ENCODE measurements at places on chromosomes 4 and X. TPM values are rescaled to one million over a fixed set of nuclear protein-coding genes. Genes with fewer than 3 reads are reported as not detected.

GRCh38 chr4:40721730-40722171 is 28.0 kb upstream of the NSUN7 start:
- peaks cover 23% of the 10 kb centered on the region for H3K4me1 ChIP-seq
- no peak overlapping the region for H3K4me3 ChIP-seq
- DNase-seq = no peak
- no peaks in the 10 kb centered on the region for H3K36me3 ChIP-seq
- H3K27ac ChIP-seq = no peak overlapping the region
- no peaks in the 10 kb centered on the region for H3K27me3 ChIP-seq

Gene TENM3
- total RNA-seq = 94.7 TPM

Gene SPATA4
- not detected for total RNA-seq

GRCh38 chrX:47245156-47245555 is 12.3 kb downstream of the USP11 start:
- H3K27me3 ChIP-seq = no peaks in the 10 kb centered on the region
- H3K4me1 ChIP-seq = no peaks in the 10 kb centered on the region
- DNase-seq = no peak
- no peaks in the 10 kb centered on the region for H3K36me3 ChIP-seq
- no peak overlapping the region for H3K4me3 ChIP-seq

Gene FGB
- total RNA-seq = 29.4 TPM

Gene WAS
- 0.43 TPM for total RNA-seq

Gene PDGFRA
- total RNA-seq = 122 TPM

DNA sequence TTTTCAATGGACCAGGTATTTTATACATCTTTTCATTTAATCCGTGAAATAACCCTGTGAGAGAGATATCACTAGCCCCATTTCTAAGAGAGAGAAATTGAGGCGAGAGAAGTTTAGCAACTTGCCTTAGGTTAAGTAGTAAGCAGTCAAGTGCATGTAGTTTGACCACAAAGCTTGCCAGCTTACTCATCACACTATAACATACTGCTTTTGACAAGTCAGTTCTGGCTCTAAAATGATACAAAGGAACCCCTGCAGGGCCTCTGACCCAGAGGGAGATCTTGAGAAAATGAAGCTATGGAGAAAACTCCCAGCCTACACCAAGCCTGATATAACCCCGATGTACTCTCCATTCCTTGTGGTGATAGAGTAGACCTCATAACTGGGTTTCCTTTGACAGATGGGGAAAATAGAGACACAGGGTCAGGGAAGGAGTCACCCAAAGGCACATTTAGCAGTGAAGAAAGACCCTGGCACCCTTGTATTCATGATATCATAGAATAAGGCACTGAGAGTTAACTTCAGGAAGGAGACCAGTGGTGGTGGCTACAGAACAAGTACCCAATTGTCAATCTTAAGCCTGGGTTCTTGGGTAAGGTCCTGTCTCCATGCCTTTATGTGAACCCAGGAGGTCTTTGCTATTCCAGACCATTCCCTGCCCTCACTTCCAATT is 60.2 kb upstream of the MSN start:
- no peaks in the 10 kb centered on the region for H3K36me3 ChIP-seq
- DNase-seq = no peak
- H3K4me1 ChIP-seq = no peaks in the 10 kb centered on the region
- H3K27me3 ChIP-seq = no peaks in the 10 kb centered on the region

DNA sequence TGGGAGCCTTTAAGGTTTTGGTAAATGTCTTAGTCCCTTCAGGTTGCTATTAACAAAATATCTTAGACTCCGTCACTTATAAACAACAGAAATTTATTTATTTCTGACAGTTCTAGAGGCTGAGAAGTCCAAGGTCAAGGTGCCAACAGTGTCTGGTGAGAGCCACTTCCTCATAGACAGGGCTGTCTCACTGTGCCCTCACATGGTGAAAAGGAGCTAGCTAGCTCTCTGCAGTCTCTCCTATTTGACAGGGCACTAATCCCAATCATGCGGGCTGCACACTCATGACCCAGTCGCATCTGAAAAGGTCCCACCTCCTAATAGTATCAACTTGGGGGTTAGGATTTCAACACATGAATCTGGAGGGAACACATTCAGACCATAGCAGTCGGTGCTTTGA is 63.4 kb upstream of the KLF3 start:
- H3K4me3 ChIP-seq = no peak overlapping the region
- H3K4me1 ChIP-seq = no peaks in the 10 kb centered on the region
- no peaks in the 10 kb centered on the region for H3K36me3 ChIP-seq
- no peaks in the 10 kb centered on the region for H3K27me3 ChIP-seq

- H3K27me3 ChIP-seq = no peaks in the 10 kb centered on the region
- H3K27ac ChIP-seq = no peak overlapping the region
- no peaks in the 10 kb centered on the region for H3K36me3 ChIP-seq
- H3K4me1 ChIP-seq = no peaks in the 10 kb centered on the region
These were observed 9.2 kb upstream of the CYTL1 start for GRCh38 chr4:5028480-5028879.

- no peaks in the 10 kb centered on the region for H3K27me3 ChIP-seq
- no peak for DNase-seq
- H3K36me3 ChIP-seq = no peaks in the 10 kb centered on the region
- no peak overlapping the region for H3K4me3 ChIP-seq
- H3K27ac ChIP-seq = no peak overlapping the region
- peaks cover 11% of the 10 kb centered on the region for H3K4me1 ChIP-seq
These were observed 49.2 kb upstream of the HDAC8 start for GRCh38 chrX:72621625-72622485.

DNA sequence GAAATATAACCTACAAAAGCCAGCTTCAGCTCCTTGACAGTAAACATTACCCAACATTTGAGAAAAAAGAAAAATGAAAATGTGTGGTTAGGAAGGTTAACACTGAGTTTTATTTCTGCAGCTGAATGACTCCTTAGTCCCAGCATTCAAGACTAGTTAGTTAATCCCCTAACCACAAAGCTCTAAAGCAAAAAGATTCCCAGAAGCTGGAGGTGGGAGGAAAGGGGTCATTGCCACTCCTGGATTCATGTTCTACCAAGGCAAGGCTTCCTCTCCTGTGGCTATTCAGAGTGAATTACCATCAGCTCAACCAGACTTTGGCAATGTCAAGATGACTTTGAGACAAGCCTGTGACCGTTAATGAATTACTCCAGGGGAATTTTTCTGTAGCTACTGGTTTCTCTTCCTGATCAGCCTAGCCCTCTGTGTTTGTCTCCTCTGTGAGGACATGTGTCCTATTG is 63.6 kb downstream of the HADH start:
- no peak overlapping the region for H3K27ac ChIP-seq
- no peak overlapping the region for H3K4me3 ChIP-seq
- no peaks in the 10 kb centered on the region for H3K36me3 ChIP-seq
- H3K27me3 ChIP-seq = no peaks in the 10 kb centered on the region
- peaks cover 17% of the 10 kb centered on the region for H3K4me1 ChIP-seq
- DNase-seq = no peak

DNA sequence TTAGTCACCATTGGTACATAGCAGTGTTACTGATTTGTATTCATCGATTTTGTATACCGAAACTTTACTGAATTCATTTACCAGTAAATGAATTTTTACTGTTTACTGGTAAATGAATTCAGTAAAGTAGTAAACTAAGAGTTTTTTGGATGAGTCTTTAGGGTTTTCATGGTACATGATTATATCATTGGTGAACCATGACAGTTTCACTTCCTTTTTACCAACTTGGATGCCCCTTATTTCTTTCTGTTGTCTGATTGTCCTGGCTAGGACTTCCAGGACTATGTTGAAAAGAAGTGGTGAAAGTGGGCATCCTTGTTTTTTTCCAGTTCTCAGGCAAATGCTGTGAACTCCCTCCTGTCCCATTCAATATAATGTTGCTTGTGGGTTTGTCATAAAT is 494.9 kb downstream of the GALNTL6 start:
- H3K4me3 ChIP-seq = no peak overlapping the region
- no peak overlapping the region for H3K27ac ChIP-seq
- H3K36me3 ChIP-seq = no peaks in the 10 kb centered on the region
- H3K4me1 ChIP-seq = no peaks in the 10 kb centered on the region

GRCh38 chr4:108094131-108094530 is 74.6 kb downstream of the LEF1 start:
- no peaks in the 10 kb centered on the region for H3K27me3 ChIP-seq
- no peak overlapping the region for H3K4me3 ChIP-seq
- H3K27ac ChIP-seq = no peak overlapping the region
- no peaks in the 10 kb centered on the region for H3K36me3 ChIP-seq

DNA sequence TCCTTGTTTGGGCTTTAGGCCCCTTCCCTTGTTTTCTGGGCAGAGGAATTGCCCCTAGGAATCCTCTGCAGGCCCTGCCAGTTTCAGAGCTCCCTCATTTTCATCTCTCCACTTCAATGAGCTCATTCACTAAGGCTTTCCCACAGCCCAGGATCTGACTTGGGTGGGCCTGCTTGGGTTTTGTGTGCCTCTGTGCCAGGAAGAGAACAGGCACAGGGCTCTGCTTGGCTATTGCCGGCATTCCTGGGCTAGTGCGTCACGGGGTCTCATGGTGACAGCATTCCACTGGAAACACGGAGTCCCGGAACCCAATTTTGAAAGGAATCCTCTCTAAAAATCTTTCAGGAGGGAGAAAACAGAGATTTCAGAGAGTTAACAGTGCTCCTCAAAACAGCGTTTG is 150.5 kb downstream of the VCX3A start:
- H3K4me1 ChIP-seq = peaks cover 21% of the 10 kb centered on the region
- DNase-seq = no peak
- H3K27ac ChIP-seq = no peak overlapping the region
- no peaks in the 10 kb centered on the region for H3K36me3 ChIP-seq

GRCh38 chr4:133385161-133385954 is 236.3 kb downstream of the PCDH10 start:
- no peak overlapping the region for H3K27ac ChIP-seq
- no peaks in the 10 kb centered on the region for H3K27me3 ChIP-seq
- no peak for DNase-seq
- no peaks in the 10 kb centered on the region for H3K36me3 ChIP-seq
- H3K4me3 ChIP-seq = no peak overlapping the region

DNA sequence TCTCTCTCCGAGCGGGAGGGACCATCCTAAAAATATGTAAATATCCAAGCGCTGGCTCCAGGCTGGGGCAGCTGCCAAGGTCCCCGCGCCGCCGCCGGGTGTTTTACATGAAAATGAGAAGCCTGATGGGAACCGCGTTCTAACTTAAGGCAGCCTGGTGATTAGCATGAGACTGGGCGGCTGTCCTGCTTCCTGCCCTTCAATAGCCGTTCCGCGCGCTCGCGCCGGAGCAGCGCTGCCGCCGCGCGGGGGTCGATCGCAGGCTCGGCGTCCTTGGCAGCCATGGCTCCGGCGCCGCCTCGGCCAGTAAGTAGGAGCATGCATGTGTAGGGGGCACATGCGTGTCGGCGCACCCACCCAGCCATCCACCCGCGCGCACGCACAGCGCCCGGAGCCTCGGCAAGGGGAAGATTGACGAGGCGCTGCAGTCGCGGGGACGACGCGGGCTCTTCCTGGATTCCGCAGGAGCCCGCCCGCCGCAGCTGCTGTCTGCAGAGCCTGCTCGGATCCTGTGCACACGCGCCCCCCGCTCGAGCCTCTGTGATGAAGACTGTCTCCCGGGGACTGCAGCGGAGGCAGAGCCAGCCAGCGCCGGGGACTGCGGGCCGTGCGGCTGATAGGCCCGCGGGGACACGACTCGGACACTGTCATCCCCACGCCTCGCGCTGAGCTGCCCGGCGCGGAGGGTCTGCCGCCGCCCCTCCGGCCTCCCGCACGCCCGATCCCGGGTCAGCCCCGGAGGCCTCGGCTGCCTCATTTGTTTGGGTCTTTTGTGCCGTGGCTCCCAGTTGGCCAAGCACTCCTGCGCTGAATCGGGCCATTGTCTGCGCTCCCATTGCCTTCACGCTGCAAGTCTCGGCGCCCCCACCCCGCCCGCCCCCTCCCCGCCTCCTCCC is 734 bp downstream of the STOX2 start:
- no peaks in the 10 kb centered on the region for H3K27me3 ChIP-seq
- DNase-seq = peak; percentile 39
- no peaks in the 10 kb centered on the region for H3K36me3 ChIP-seq
- no peak overlapping the region for H3K27ac ChIP-seq

GRCh38 chr4:81471298-81471587 is 464 bp downstream of the RASGEF1B start:
- H3K4me3 ChIP-seq = peak overlapping the region; percentile 92
- no peaks in the 10 kb centered on the region for H3K27me3 ChIP-seq
- H3K27ac ChIP-seq = peak overlapping the region; percentile 94
- peaks cover 40% of the 10 kb centered on the region for H3K4me1 ChIP-seq

DNA sequence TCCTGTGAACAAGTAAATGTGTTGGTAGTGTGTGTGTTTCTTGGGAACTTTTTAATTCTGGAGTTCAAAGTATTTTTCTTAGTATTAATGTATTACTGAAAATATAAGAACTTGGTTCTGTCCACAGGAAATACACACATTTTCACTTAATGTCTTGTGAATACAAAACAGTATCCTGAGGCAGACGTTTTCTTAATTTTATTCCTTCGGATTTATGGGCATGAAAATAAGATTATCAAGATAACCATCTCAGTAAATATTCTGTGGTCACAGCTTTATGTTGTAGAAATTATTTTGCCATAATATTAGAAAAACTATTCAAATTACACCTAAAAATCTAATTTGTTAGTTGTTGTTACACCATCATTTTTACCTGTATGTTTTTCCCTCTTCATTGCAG is 29.8 kb downstream of the NFKB1 start:
- no peak overlapping the region for H3K4me3 ChIP-seq
- no peak for DNase-seq
- H3K27me3 ChIP-seq = no peaks in the 10 kb centered on the region
- H3K27ac ChIP-seq = peak overlapping the region; percentile 61
- no peaks in the 10 kb centered on the region for H3K36me3 ChIP-seq

DNA sequence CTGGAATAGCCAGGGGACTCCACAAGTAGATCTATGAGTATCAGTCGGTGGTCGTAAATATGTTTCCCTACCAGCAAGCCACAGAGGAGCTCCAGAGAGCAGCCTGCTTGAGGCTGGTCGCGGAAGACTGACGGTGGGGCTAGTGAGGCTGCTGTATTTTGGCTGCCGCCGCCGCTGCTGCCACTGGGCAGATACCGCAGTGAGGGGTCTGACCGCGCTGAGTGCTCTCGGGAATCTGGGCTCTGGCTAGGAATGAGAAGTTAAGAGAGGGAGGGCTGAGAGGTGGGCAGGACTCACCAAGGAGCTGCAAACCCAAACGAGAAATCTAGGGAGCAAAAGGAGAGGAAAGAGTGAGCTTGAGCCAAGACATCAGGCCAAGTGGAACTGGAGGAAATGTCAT is at the start of gene EXOC1L:
TSS of gene EXOC1L (plus strand) at position 157 of the 400 bp plus-strand sequence. CDS start at position 394, 237 bp downstream.
- H3K36me3 ChIP-seq = no peaks in the 10 kb centered on the region
- DNase-seq = no peak
- no peaks in the 10 kb centered on the region for H3K27me3 ChIP-seq
- no peak within 1 kb of the TSS for H3K4me3 ChIP-seq
- H3K27ac ChIP-seq = no peak within 1 kb of the TSS

GRCh38 chr4:22047793-22048192 is 99.2 kb upstream of the KCNIP4 start:
- no peak overlapping the region for H3K27ac ChIP-seq
- no peaks in the 10 kb centered on the region for H3K4me1 ChIP-seq
- no peak for DNase-seq
- H3K27me3 ChIP-seq = no peaks in the 10 kb centered on the region
- H3K36me3 ChIP-seq = no peaks in the 10 kb centered on the region

- no peak overlapping the region for H3K27ac ChIP-seq
- peak overlapping the region; percentile 63 for H3K4me3 ChIP-seq
- H3K4me1 ChIP-seq = no peaks in the 10 kb centered on the region
- no peaks in the 10 kb centered on the region for H3K27me3 ChIP-seq
These were observed 1.0 kb downstream of the AADAT start for GRCh38 chr4:170088716-170089115.

Gene SLC9A7
- 21.3 TPM for total RNA-seq

Gene GIMD1
- not detected for total RNA-seq
